ENCODE measurements at places on chromosomes 2 and 18.

DNA sequence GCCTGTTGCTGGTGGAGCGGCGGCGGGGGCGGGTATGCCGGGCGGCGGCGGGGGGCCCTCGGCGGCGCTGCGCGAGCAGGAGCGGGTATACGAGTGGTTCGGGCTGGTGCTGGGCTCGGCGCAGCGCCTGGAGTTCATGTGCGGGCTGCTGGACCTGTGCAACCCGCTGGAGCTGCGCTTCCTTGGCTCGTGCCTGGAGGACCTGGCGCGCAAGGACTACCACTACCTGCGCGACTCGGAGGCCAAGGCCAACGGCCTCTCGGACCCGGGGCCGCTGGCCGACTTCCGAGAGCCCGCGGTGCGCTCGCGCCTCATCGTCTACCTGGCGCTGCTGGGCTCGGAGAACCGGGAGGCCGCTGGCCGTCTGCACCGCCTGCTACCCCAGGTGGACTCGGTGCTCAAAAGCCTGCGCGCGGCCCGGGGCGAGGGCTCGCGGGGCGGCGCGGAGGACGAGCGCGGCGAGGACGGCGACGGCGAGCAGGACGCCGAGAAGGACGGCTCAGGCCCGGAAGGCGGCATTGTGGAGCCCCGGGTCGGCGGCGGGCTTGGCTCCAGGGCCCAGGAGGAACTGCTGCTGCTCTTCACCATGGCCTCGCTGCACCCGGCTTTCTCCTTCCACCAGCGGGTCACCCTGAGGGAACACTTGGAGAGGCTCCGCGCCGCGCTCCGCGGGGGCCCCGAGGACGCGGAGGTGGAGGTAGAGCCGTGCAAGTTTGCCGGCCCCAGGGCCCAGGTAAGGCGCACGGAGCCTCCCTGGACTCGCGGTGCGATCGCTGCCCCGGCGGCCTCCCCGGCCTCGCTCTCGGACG, 1.0 kb downstream of the ZCCHC2 start:
- peak; percentile 86 for DNase-seq

- no peak for DNase-seq
These were observed 605.8 kb downstream of the METTL4 start for GRCh38 chr18:1965541-1965940.

- no peak for DNase-seq
These were observed 32.8 kb upstream of the ZNF396 start for GRCh38 chr18:35409911-35410310.

DNA sequence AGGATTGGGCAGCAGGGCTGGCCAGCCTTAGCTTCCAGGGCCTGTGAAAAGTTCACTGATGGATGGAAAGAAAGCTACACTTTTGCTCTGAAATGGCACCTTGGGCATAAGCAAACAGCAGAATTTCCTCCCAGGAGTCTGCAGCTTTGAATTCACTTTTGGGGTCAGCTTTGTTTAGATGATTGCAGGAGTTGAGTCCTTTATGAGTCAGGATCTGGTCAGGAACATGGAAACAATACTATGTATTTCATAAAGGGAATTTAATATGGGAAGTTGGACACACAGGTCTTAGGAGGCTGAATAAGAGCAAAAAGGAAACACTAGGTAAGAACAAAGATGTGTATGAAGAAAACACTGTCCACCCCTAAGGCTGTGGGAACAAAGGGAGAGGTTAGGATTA, 345.3 kb downstream of the TSN start:
- DNase-seq, result no peak

DNA sequence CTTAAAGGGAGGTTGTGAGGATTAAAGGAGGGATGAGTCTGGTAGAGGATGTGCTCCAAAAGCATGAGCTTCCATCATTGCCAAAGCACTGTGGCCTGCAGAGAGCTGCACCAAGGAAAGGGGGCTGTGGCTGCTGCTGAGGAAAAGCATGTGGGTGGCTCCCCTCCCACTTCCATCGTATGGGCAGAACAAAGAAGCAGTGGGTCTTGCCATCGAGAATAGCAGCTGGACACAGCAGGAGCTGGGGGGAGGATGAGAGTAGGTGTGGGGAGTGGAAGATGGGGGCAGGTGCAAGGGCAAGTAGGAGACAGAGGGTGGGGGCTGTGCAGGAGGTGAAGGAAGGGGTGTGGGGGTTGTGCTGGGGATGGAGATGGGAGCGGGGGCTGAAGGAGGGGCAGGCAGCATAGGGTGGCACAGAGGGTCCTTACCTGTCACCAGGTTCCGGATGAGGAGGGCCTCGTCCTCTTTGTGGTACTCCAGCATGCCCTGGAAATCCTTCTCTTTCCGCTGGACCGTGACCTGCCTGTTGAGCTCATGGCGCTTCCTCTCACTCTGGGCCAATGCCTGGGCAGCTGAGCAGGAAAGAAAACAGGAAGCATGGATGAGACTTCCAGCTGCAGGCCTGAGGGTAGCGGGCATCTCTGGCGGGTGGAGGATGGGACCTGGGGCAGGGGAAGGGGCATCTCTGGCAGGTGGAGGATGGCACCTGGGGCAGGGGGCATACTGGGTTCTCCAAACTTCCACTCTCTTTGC, 33.6 kb upstream of the ACAA2 start:
- DNase-seq, result no peak

DNA sequence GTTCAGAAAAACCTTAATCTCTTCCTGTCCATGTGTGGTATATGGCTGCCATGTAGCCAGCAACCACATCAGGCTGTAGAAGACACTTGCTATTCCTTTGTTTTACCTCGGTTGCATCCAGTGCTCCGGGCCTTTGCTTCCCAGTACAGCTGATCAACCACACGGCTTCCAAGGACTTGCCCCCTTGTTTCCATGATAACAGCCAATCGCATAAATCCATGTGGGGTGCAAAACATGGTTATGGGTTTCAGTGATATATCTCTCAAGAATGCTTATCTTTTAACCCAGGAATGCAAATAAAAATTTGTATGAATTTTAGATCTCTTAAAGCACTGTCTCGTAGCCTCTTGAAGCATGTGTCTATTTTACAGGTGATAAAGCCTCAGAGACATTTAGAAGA, 118.3 kb downstream of the MGAT5 start:
- no peak for DNase-seq

GRCh38 chr2:224927646-224928173, 114.6 kb downstream of the DOCK10 start:
- DNase-seq, result peak; percentile 86

DNA sequence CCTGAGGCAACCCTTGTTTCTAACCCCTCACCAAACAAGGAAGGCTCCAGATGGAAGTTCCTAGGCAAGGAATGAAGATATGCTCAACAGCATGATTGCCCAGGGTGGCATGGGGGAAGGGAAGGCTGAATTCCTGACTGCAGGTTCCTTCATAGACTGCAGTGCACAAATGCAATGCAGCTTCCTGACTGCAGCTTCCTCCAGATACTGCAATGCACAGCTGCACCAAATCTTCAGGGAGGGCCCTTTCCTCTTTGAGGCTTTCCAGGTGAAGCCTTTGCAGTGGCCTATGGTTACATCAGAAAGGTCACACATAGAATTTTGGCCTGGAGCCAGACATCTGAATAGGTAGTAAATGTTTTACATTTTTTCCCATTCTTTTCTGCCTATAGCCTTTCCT, 58.8 kb upstream of the DYNAP start:
- DNase-seq, result no peak

DNA sequence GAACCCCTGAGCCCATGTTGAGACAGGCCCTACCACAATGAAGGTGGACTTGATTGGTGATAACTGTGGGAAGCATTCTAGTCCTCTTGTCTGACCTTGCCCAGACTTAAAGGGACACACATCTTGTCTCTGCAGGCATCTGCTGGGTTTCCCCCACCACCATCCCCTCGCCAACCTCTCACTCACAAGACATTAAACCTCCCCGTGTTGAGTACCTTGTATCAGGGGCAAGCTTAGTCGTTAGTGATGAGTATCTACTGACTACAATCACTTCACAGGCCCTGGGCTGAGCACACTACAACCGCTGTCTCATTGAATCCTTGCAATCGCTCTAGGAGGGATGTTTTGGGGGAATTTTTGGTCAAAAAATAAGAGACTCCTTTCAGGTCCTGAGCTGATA, 86.0 kb downstream of the ICOS start:
- no peak for DNase-seq

GRCh38 chr2:237459741-237460174, 27.3 kb upstream of the MLPH start:
- DNase-seq, result no peak

GRCh38 chr2:65435625-65436168, 3.3 kb upstream of the SPRED2 start:
- DNase-seq, result peak; percentile 80

GRCh38 chr2:199928226-199928625, 17.1 kb downstream of the C2orf69 start:
- DNase-seq, result no peak

GRCh38 chr2:110854355-110855081, 122.1 kb downstream of the ACOXL start:
- peak; percentile 67 for DNase-seq

DNA sequence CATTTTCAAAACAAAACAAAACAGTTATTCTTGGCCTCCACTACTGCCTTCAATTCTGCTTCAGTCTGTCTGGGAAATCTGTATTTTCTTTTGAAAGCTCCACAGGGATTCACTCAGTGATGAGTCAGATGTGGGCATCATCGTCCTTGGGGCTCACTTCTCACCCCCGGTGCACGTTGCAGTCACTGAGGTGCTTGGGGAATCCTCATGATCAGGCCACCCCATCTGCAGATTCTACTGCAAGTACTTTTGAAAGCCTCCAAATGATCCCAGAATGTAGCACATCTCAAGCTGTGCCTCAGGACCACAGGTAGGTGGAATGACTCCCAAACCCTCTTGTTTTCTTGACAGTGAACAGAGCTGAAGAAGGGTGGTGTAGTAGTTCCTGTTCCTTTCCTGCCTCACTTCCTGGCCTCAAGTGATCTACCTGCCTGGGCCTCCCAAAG, 34.3 kb downstream of the LPIN2 start:
- DNase-seq, result no peak

DNA sequence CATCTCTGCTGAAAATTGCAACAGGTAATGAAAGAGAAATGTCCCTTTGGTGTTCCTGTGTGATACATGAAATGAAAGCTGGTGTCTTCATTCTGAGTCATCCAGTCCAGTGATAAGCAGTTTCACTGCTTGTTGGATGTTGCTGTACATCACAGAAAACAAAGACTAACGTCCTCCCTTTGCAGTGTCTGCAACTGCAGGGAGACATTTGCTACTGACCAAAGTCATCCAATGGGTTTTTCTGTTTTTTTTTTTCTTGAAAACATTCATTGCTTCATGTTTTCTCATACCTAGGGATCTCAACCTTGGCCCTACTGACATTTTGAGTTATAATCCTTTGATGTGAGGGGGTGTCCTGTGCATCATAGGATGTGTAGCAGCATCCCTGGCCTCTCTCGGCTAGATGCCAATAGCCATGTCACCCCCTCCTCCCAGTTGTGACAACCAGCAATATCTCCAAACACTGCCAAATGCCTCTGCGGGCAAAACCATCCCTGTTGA, 63.6 kb upstream of the FZD5 start:
- peak; percentile 19 for DNase-seq

DNA sequence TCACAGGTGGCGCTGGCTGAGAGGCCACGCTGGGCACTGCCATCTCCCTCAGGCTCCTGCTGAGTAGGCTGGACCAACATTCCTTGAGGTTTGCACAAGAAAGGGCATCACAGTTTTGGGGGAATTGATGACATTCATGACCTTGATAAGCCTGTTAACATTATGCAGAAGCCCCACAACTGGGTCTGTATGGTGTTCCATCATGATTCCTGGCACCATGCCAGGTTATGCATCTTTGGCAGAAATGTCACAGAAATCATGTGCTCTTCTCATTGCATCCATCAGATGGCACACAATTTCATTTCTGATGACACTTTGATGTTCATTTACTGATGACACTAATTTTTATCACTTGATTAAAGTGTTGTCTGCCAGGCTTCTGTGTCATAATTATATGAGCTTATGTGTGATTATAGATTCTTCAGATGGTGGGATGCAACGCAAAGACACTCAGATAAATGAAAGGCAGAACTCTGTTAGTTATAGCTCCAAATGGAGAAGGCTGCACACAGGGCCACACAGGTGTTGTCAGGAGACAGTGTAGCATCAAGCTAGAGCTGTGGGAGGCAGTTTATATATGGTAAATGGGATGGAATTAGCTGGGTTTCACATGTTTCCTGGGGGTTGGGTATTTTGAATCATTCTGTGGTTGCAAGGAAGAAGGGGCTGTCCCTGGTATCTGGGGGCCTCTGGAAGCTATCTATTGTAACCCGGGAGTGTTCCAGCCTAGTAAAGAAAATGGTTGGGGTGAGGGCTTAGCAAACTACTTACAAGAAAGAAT, 191.3 kb downstream of the SLC39A10 start:
- DNase-seq, result no peak

GRCh38 chr2:232146294-232146693, 184.8 kb downstream of the DIS3L2 start:
- no peak for DNase-seq

- no peak for DNase-seq
These were observed 93.2 kb downstream of the CABYR start for GRCh38 chr18:24231773-24232735.

GRCh38 chr2:219947575-219947974, 320.1 kb downstream of the SLC4A3 start:
- no peak for DNase-seq

DNA sequence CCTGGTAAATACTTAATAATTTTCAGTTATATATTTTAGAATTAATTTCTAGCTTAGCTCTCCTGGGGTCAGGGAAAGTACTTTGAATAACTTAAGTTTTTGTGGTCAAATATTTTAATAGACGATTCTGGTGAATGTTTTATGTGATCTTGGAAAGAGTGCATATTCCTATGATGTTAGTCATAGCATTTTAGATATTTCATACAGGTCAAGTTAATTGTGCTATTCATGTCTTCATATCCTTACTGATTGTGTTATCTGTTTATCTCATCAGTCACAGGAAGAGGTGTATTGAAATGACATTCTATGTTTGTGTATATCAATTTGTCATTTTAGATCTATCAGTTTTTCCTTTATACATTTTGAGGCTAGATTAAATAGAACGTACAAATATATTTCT, 576.2 kb downstream of the CPS1 start:
- no peak for DNase-seq

- DNase-seq, result no peak
These were observed 33.2 kb downstream of the ANKRD29 start for GRCh38 chr18:23629444-23629946.

- no peak for DNase-seq
These were observed 79.6 kb downstream of the MSTN start for GRCh38 chr2:189982780-189983394.

DNA sequence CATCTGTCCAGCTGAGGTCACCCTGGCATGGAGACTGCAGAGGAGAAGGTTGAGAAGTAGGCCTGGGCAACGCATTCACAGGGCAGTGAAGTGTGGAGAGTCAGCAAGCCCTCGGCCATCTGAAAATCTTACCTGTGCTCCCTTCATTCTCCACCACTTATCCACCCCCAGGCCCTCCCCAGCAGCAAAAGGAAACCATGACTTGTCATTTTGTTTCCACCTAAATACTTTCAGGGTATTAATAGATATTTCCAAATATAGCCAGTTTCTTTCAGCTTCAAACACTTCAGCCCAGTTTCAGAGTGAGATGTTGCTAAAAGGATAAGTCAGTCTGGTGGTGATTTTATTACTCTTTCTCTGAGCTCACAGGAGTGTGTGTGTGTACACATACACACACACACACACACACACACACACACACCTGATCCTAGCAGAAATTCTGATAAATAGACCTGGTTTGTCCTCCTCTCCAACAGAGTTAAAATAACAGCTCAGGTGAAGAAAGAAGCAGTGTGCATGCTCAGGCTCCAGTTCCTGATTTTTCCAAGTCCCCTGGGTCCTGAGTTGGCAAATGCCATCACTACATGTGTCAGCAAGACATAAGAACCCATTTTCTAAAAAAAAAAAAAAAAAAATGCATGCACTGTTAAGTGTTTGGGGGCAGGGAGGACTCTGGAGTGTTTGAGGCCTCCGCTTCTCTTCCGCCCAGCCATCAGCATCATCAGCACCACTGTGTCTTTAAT, 82.8 kb downstream of the LOXHD1 start:
- DNase-seq, result no peak

Measured in activated CD8-positive, alpha-beta memory T cell treated with anti-CD3 and anti-CD28 coated beads for 24 hours (primary cell).